ENCODE measurements at places on chromosomes 7 and 10.

GRCh38 chr7:133797818-133798520 is 329.2 kb upstream of the LRGUK start:
- peak; percentile 16 for DNase-seq

GRCh38 chr10:13291821-13292773 is 7.8 kb downstream of the PHYH start:
- DNase-seq, result no peak

DNA sequence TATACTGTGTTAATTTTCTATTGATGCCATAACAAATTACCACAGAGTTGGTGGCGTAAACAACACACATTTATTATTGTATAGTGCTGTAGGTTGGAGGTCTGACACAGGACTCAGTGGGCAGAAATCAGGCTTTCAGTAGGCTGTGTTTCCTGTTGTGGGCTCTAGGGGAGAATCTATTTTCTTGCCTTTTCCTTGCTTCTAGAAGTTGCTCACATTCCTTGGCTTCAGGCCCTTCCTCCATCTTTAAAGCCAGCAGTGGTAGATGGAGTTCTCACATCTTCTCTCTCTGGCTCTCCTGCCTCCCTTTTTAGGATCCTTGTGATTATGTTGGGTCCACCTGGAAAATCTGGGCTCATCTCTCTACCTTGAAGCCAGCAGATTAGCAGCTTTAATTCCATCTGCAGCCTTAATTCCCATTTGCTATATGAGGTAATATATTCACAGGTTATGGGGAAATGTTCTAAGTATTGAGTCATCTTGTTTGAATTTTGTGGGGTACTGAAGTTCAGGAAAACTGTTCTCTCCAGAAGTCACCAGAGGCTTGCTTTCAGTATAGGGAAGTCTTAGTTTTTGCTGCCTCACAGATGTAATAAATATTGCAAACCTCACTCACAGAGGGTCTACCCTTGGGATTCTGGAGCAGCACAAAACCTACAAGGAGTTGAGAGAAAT is 38.9 kb downstream of the CCNY start:
- peak; percentile 44 for DNase-seq

- peak; percentile 86 for DNase-seq
Measured at GRCh38 chr7:100545360-100546128, 6.5 kb downstream of the AGFG2 start.

DNA sequence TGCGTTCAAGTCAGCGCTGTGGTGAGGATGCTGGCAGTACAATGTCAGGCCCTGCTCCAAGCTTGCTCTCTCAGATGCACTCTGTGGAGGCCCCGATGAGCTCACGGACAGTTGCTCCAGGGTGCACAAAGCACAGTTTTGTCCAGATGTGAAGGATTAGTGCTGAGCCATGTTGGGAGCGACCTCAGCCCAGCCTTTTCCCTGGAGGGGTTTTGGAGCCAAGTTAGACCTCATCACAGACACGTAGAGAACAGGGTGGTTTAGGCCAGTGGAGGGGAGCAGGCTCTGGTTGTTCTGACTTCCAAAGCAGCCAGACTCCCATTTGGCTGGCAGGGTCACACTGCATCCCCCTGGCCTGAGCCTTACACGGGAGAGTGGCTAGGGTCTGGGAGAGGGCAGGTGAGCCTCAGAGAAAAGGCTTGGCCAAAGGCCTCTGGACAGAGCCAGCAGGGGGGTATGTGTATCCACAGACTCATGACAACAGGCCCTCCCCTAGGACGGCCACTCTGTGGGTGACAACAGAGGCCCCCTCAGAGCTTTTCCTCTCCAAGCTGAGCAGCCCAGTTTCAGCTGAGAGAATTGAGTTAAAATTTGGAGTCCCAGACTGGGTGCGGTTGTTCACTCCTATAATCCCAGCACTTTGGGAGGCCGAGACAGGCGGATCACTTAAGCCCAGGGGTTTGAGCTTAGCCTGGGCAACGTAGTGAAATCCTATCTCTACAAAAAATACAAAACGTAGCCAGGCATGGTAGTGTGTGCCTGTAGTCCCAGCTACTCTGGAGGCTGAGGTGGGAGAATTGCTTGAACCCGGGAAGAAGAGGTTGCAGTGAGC is 4.7 kb downstream of the PLAC9 start:
- DNase-seq, result peak; percentile 93

GRCh38 chr10:109698086-109698485 is 225.2 kb downstream of the XPNPEP1 start:
- DNase-seq, result no peak

DNA sequence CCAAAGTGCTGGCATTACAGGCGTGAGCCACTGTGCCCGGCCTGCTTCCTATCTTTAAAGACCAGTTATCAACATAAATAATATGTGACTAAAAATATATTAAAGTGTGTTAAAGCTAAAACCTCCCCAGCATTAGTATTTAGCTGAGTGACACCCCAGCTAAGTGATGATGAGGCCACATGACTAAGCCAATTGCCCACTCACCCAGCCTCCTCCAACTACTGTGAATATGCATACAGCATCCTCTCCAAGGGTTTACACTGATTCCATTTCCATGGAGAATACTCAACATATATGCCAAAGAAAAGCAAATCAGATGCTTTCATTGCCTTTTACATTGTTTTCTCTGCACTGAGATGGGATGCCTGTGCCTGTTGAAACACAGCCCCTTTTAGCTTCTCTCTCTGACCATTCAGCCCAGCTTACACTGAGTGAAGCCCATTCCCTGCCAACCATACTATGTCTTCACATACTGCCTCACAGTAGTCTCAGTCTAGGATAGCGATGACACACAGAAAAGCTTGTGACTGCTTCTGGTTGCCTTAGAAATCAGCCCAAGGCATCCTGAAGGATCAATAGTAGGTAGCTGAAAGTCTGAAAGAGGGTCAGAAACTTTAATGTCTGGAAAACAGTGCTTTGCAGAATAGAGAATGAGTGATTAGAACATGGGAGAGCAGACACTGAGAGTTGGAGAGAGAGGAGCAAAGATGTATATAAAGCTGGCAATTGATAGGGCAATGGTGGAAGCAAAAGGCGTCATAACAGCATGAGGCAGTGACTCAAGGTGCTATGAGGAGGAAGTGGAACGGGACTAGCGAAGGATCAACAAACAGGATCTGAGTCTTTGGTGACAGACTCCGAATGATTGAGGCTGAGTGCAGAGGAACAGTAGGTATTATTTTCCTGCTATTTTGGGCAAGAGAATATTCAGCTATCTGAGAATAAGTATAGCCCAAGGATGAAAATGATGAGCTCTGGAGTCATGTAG is 19.8 kb upstream of the ATE1 start:
- no peak for DNase-seq

DNA sequence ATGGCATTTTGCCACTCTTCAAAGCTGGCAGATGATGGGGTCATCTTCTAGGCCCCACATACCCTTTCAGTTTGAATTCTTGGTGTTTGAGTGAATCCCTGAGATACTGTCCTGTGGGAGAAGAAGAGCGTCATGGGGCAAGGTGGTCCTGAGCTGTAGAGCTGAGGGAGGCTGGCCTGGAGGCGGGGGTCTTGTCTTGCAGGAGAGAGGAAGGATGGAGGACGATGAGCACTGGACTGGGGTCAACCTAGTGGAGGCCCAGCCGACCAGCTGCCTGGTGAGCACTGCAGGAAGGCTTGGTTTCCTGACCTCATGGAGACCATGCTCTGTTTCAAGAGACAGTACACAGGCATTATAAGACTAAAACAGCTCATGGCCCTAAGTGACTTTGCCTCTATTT is 114.6 kb downstream of the TACC2 start:
- DNase-seq, result no peak

GRCh38 chr10:45625879-45626278 is 46.7 kb downstream of the ZFAND4 start:
- DNase-seq, result no peak

DNA sequence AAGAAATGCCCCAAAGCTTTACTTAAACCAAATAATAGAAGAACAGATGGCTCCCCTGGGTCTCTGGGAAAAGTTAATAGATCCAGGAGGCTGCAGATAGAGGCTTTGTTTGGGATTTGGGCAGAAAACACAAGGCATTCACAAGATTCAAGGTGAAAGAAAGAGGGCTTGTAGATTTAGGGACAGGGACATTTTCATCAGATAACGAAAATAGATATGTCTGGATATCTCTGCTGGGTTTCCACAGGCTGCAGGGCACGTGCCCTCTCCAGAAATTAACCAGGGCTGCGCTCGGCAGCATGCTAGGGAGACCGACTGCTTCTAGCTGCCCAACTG is 14.9 kb downstream of the CARD11 start:
- DNase-seq, result no peak

DNA sequence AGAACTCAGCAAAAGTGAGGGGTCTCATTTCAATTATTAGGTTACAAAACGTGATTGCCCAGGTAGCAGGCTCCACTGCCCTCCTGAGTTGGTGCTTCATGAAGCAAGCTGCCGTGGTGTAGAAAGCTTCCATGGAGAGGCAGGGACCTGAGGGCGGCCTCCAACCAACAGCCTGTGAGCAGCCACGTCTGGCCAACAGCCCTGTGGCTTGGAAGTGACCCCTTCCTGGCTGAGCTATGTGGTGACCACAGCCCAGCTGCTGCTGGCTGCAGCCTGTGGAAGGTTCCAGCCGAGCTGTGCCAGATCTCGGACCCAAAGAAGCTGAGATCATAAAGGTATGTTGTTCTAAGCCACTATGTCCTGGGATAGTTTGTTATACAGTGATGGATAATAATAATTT is 122.5 kb upstream of the KLF6 start:
- no peak for DNase-seq

DNA sequence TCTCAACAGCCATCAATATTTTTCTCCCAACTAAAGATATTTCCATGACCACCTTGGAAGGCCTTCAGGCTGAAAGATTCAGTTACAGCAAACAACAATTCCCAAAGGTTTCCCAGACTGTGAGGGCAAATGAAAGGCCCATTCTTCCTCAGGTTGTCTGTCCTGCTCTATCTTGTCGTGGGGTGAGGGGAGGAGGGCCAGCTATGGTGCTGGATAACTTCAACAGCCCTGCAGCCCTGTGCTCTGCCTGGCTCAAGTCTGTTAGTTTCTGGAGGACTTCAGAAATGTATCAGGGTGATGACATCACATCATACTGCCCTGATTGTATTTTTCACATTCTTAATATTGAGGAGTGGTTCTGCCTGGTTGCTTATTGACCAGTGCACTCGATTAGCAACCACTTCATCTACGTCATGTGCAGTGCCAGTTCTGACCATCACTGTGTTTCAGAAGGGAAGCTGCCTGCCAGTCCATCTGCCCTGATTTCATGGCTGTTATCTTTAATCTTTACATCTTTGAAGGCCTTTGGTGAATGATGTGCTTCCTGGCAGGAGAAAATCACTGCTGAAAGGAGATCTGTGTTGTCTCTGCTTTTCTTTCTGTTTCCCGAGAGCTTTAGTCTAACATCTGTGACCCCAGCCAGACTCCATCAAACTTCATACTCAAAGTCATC is 135.5 kb downstream of the NRF1 start:
- DNase-seq, result no peak

GRCh38 chr10:49284356-49284755 is 14.6 kb upstream of the C10orf71 start:
- no peak for DNase-seq

- DNase-seq, result no peak
Measured at GRCh38 chr10:110772454-110773025, 99.2 kb upstream of the PDCD4 start.

GRCh38 chr10:9035355-9035754 is 980.9 kb downstream of the GATA3 start:
- no peak for DNase-seq

- no peak for DNase-seq
Measured at GRCh38 chr10:112359606-112360307, 14.2 kb upstream of the ACSL5 start.

GRCh38 chr7:152752200-152752912 is 7.2 kb upstream of the ACTR3B start:
- DNase-seq, result no peak

DNA sequence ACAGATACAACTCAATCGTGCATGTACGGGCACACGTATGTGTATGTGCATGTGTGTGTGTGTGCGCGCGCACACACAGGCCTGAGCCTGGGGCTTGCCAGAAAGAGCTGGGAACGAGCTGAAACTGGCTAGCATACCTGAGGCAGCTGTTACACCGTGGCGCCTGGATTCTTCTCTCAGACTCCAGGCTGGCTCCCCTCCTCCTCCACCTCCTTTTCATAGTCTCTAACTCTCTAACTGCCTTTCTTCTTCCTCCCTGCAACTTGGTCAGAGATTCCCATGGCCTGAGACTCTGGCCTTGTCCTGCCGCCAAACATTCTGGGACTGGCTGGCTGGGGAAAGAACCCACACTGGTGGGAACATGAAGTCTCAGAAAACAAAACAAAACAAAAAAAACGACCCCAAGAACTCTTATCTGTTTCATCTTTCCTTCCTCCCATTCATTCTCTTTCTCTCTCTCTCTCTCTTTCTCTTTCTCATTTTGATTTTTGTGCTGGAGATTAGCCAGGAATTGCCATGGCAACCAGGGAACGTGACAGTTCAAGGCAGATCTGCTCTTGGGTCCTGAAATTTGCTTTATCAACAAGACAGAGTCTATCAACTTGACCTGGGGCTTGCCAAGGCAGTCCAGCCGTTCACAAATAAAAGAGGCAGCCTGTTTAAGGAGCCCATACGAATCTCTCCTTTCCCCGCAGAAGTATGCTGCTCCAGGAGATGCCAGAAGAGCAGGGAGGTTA is 76.8 kb upstream of the SEM1 start:
- no peak for DNase-seq

GRCh38 chr10:23779301-23779700 is 340.4 kb downstream of the OTUD1 start:
- no peak for DNase-seq

DNA sequence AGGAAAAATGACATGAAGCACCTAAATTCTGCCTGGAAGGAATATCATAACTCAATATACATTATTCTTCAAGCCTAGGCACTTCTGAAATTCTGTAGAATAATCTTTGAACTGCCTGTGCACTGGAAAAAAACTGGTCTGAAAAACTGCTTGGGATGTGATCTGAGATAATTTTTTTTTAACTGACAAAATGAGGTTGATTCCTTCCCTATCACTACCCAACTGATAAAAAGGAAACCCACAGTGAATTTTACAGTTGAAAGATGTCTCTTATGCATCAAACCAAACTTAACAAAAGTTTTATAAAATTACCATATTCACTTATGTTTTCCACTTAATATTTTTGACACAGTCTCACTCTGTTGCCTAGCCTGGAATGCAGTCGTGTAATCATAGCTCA is 67.2 kb upstream of the FAM133B start:
- no peak for DNase-seq

GRCh38 chr10:26841733-26842317 is 18.9 kb downstream of the ABI1 start:
- no peak for DNase-seq

DNA sequence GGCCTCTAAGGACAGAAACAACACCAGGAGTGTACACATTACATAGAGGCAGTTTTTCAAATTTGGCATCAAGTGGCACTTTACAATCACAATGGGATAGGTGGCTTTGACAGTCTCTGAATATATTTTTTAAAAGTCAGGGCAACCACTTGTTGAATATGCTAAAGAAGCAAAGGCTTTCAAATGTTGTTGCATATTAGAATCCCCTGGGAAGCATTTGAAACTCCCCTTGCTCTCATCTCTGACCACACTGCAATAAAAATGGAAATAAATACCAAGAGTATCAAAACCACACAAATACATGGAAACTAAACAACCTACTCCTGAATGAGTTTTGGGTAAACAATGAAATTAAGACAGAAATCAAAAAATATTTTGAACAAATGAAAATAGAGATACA is 106.5 kb upstream of the RAB11FIP2 start:
- DNase-seq, result no peak

- DNase-seq, result peak; percentile 58
Measured at GRCh38 chr10:88687853-88688467, 18.1 kb upstream of the LIPK start.

Measured in foreskin fibroblast (primary cell).